ENCODE measurements at places on chromosomes 2 and 18.

DNA sequence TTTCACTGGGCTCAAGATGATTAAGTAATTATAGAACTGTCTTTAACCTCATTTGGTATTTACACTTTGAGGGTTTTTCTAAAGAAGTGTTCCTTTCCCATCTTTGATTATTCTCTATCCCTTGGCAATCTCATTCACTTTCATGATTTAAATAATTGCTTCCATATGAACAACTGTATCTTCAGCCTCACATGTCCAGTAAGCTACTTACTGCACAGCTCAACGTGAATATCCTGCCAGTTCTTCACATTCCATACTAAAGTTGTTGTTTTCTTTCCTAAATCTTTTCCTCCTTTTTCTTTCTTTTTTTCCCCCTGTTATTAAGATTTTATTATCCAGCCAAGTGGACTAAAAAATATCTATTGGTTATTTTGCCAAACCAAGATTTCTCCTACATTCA lies 37.7 kb downstream of the ZC3H15 start:
- no peak for DNase-seq

- no peak for DNase-seq
Observed at GRCh38 chr2:224596289-224596688, 11.1 kb upstream of the CUL3 start.

DNA sequence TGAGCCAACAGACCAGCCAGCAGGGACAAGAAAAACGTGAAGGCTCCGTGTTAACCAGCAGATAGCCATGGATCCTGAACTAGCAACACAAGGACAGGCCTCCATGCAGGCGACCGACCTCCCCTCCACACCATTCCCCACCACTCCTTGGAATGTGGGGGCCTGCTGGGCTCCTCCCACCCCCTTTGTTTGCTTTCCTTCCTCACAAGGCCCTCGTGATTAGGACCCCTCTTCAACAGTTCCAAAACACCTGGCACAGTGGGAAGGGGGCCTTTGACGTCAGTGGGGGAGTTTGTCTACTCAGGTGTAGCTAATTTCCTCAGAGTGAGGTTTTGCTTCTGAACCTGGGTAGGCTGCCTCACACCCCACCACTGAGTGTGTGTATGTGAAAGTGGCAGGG lies 37.8 kb downstream of the SLC14A2 start:
- DNase-seq: no peak

DNA sequence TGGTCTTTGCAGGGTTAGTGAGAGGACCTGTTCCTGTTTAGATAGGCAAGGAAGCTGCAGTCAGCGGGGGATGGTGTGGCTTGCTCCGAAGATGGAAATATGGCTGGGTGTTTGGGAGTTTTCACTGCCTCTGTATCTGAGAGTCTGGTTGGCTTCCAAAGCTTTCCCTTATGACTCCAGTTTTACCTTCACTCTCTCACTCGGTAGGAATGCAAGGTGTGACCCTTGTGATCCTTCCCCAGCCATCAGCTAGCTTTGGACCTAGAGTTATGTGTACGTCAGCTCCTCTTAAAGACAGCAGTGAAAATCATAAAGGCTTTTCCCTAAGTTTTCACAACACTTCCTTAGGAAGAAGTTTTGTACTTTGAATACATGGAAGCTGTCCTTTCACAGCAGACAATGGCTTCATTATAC lies 35.5 kb upstream of the TMEM87B start:
- DNase-seq: no peak

DNA sequence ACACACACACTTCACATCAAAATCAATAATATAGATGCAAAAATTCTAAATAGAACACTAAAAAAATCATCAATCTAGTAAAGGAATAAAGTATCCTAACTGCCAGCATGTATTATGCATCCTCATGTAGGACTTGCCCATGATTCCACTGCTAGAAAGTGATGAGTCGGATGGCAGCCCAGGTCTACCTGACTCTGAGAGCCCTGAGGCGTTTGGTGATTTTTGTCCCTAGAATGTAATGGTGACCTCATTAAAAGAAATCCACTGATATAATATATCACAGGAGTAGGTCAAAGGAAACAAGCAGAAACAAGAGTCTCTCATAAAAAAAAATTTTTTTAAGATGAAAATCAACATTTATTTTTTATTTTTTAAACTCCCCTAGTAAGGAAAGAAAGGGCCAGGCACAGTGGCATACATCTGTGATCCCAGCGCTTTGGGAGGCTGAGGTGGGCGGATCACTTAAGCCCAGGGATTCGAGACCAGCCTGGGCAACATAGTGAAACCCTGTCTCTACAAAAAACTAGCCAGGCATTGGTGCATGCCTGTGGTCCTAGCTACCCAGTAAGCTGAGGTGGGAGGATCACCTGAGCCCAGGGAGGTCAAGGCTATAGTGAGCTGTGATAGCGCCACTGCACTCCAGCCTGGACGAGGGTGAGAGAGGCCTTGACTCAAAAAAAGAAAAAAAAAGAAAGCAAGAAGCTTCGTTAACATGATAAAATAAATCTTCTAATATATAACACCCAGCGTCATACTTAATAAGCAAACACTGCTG lies 24.4 kb upstream of the ACTG2 start:
- no peak for DNase-seq

DNA sequence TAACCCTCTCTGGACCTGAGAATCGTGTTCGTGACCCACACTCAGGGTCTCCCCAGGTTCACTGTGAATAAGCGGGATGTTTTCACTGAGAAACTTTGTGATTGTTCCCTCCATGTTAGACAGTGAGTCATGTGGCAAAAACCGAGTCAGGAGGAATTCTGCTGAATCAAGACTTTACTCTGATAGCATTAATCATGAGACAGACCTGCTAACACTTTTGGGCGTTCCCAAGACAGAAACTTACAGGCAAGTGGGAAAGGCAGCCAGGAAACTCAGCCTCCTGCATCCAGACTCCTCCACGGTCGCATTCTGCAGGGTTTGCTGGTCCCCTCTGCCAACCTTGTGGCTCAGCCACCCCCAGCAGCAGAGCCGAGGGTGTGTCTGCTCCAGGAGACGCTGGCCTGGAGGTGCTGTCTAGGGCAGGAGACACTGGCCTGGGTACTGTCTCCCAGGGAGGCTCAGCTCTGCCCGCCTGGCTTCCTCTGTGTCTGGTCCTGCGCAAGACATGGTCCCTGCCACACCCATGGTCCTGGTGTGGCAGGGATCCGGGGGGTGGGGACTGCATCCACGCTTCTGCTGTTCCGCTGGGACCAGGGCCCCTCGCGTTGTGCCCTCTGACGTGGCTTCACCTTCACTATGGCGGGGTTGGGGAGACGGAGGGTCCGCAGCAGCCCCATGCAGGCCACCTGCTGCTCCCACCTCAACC lies 177.4 kb downstream of the TWIST2 start:
- no peak for DNase-seq

DNA sequence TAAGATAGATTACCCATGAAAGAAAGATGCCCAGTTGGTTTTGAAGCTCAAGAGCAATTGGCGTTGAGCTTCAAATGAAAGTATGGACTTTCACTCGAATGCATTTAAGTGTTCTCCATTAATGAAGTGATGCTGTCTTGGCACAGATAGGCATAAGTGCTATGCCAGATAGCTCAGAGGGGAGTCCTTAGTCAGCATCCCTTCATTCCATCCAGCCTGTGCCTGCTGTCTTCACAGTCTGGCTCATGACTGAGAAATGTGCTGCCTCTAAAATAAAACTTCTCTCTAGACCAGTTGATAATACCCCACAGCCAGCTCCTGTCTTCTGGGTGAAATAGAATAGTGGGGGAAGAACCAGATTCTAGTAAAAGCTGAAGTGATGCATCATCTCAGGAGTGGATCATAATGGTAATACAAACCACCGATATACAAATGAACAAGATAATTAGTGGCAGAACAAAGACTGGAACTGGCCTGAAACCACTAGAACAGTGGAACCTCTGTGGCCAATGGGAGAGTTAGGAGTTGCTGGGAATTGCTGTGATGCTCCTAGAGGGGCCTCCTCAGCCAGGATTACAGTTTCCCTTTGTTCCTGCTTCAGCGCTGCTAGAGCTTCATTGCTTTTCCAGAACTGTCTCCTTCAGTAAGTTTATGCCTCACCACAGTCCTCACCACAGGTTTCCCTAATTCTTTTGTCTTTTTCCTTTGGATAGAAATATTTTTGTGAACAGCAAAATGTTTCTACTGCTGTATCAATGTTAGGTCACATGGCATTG lies 359.3 kb downstream of the KIAA1328 start:
- DNase-seq: no peak

- DNase-seq: no peak
Observed at GRCh38 chr2:138440759-138441158, 60.8 kb upstream of the SPOPL start.

GRCh38 chr18:2845172-2845571 lies 1.6 kb upstream of the EMILIN2 start:
- DNase-seq: no peak

DNA sequence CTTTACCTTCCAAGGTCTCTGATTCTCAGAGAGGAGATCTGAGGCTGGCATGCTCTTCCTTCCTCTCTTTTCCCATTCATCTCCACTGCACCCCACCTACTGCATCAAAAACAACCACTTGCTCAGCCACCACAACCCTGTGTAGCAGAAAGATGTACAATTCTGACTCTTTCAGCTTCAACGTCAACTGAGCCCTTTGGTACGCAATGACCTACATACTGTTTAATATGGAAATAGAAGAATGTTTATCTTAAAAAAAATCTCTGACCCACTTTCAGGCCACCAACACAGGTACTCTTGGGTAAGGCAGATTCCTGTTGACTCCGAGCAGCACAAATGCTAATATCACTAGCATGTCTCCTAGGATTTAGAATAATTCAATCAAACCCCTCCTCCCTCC lies 76.2 kb upstream of the AFF3 start:
- no peak for DNase-seq

DNA sequence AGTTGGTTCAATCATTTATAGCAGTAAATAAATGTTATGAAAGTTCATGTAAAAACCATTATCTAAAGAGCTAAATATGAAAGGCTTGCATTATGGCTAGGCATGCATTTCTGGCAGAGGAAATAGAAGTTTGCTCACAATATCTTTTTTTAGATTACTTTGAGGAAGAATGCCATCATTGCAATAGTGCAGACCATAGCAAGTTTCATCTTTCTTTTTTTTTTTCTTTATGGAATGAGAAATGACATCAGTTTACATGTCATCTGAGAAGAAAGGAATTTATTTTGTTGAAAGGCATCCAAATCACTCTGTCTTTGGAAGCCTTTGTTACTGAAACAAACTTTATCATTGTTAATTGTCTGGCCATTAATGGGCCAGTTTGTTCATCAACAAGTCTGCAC lies 74.5 kb upstream of the NCKAP5 start:
- no peak for DNase-seq

DNA sequence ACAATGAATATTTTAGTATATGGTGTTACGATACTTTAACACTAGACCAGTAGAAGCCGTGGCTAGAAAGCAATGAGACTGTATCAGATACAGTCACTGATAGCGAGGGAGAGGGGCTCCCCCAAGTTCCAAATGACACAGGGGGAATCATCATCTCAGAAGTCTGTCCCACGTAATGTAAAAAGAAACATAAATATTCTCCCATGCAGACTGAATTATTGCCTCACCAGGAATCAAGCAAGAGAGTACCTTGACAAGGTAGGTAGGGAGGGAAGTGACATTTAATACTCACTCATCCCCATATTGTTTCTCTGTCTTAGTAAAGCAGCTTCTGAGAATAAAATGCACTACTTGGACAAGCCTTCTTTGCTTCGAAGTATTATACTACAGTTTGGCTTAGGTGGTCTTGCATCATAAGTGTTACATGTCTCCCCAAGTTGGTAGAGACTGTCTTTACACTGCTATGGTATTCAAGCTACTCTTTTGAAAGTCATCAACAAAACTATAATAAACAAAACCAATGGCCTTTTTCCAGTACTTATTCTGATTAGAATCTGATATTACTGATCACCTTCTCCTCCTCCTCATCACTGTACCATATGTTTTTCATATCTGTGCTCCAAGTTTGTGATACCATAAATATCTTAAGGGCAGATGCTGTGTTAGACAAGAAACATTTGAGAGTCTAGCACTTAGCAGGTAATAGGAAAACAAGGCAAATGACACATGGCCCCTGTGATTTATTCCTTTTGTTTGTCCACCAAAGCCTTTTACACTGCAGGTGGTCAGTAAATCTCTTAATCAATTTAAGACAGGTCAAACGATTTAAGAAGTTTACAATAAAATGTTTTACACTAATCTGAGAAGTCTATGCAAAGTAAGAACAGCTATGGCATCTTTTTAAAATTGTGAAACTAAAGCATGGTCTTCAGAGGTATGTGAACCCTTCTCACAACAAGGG lies 2.7 kb downstream of the LAPTM4A start:
- DNase-seq: no peak

DNA sequence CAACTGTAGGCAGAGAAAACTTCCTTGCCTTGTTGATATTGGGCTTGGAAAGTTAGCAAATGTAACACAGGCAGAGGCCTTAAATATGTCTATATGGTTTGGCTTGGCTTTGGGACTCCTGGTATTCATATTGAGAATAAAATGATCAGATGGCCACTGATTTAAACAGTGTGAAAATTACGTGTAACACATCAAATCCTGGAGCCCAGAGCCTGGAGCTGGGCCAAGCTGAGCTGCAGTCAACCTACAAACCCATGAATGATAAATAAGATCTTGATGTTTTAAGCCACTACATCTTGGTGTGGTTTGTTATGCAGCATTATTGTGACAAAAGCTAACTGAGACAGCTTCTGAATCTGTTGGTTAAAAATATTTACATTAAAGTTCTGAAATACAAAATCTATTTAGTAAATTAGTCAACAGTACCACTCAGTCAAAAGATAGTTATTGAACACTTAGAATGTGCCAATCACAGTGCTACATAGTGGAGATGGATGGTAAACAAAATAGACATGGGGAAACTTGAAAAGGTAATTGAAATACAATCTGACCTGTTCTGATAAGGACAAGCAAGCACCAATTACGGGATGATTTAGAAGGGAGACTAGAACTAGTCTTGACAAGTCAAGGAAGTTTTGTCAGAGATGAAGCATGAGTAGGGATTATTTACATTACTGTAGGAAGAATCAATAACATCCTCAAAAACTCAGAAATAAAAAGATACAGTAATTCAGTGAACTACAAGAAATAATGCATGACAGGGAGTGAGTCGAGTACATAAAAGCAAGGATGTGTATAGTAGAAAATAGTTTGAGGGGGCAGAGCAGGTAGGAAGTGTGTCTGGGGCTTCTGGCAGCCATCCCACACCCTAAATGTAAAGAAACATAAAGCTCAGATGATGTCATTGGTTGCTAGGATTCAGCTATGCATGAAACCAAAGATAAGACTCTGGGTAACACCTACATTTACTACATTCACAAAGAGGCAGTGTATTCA lies 157.7 kb downstream of the HNMT start:
- no peak for DNase-seq

DNA sequence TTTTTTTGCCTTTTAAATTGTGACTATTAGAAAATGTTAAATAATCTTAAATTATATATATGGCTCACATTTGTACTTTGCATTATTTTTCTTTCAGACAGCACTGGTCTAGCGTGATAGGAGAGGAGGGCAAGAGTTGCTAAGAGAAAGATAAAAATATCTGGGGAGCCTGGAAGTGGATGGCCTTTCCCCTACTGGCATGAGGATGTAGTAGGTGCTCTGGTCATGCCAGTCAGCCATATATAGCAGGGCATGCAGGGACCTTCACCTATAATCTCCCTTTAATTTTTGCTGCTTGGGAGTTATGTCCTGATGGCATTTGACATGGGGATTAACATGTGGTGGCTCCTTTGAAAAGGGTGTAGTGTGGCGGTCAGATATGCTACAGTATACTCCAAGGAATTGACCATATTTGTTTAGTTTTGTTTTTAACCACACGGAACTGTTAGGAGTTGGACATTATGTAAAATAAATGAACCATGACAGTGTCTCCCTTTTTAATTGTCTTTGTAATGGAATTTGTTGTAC lies 144.7 kb downstream of the BABAM2 start:
- no peak for DNase-seq

- no peak for DNase-seq
Observed at GRCh38 chr2:46041434-46041833, 255.8 kb upstream of the EPAS1 start.
